Stimulated activated CD8-positive, alpha-beta memory T cell treated with anti-CD3 and anti-CD28 coated beads, Interleukin-4, amount 100 ng/mL, for 1 hour (primary cell): ENCODE measurements at places on chromosomes 4 and X.

DNA sequence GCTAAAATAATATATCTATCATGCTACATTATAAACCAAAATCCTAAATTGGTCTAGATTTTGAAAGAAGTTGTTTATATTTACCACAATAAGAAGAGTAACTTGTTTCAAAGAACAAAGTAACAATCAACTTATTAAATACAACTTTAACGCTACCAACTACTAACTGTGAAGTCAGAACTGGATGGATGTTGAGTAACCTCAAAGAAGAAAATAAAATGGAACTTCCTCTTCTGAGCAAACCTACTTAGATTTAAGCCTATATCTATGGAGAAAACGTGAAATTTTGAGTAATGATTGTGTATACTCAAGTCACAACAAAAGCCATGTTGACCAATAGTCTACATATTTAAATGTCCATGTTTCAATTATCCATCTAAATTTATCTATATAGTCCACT, 25.7 kb downstream of the SH3RF1 start:
- DNase-seq = no peak

DNA sequence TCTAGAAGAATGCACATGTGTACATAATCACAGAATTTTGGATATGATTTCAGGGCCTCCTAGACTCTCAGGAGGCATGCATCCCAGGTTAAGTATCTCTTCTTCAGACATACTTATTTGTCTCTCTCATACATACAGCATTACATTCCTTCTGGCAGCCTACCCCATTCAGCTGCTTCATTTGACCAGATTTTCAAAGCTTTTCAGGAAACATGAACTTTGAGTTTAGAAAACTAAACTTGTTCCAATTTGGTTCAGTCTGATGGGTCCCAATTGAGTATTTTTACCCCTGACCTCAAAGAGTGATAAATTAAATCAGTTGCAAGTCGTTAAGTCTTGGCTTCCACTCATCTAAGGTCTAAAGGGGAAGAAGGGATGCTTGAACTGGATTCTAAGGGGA, 330.9 kb downstream of the ARHGAP24 start:
- DNase-seq = no peak

GRCh38 chr4:102259702-102260101, 85.6 kb downstream of the SLC39A8 start:
- no peak for DNase-seq

GRCh38 chr4:6917461-6918271, 8.0 kb downstream of the TBC1D14 start:
- no peak for DNase-seq

DNA sequence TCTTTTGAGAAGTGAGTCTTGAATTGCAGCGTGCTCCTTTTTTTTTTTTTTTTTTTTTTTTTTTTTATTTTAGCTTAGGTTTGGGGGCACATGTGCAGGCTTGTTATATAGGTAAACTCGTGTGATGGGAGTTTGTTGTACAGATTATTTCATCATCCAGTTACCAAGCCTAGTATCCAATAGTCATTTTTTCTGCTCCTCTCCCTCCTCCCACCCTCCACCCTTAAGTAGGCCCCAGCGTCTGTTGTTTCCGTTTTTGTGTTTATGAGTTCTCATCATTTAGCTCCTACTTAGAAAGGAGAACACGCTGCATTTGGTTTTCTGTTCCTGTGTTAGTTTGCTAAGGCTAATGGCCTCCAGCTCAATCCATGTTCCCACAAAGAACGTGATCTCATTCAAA, 81.3 kb upstream of the TSPAN5 start:
- no peak for DNase-seq

GRCh38 chr4:124505211-124505610, 207.3 kb downstream of the ANKRD50 start:
- DNase-seq = no peak

DNA sequence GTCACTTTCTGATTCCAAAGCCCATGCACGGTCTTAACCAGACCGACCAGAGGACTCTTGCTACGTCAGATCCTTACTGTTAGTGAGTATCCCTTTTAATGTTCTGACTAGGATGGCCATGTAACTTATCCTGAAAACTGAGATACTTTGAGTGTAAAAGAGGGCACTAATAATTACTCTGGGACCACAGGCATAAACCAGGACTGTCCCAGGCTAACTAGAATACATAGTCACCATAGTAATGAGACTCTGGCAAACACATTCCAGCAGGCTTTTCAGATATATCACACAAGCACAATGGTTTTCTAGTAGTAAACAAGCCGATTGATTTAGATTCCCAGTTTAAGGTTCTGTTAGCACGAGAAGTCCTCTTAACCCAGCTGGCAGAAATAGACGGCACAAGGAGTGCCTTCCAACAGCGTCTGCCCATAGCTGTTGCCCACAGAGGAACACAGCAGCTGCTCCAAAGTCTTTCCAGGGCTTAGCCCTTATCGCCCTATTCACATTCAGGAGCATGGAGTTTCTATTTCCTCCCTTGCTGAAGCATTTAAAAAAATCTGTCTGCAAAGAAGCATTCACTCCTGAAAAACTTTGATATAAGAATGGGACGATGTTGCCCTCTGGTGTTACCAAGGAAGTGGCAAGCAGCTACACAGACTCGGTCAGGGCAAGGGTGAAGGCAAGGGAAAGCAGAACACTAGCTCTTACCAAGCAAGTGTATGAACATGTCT, 92.4 kb downstream of the CXCL13 start:
- DNase-seq = no peak

DNA sequence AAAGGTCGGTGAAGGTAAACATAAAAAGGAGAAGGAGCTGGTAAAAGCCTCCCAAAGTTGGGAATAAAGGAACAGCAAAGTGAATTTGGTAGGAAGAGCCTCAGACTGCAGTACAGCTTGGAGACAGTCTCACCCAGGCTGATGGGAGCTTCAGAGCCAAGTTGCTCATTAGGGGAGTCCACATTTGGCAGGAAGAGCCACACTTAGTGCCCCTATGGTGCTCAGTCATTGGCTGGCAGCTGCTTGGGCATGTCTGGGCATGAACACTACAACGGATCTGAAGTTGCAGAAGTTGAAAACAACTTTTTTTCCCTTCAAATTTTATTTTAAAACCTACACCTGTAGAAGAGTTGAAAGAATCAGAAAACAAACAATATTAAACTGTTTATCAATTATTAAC, 2497.3 kb downstream of the ARAP2 start:
- no peak for DNase-seq

DNA sequence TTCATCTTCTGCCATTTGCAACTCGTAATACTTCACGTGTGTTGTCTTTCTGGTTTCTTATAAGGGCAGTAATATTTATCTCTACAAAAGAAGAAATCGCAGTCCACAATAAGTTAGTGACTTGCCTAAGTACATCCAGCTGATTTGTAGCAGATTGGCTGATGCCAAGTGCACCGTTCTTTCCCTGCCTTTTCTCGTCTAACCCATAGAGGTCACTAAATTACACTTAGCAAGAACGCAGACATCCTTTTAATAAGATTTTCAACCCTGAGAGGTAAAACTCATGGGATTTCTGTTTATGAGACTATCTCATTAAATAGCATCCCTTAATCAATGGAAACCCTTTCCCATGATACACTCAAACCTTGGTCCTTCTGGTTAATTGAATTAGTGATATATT, 408.6 kb upstream of the ACTRT1 start:
- DNase-seq = no peak

- DNase-seq = no peak
These were observed 138.8 kb upstream of the IL15 start for GRCh38 chr4:141497627-141498026.

- DNase-seq = no peak
These were observed 24.9 kb upstream of the DCHS2 start for GRCh38 chr4:154516318-154517029.

GRCh38 chr4:119598521-119598920, 30.1 kb downstream of the PDE5A start:
- DNase-seq = no peak

DNA sequence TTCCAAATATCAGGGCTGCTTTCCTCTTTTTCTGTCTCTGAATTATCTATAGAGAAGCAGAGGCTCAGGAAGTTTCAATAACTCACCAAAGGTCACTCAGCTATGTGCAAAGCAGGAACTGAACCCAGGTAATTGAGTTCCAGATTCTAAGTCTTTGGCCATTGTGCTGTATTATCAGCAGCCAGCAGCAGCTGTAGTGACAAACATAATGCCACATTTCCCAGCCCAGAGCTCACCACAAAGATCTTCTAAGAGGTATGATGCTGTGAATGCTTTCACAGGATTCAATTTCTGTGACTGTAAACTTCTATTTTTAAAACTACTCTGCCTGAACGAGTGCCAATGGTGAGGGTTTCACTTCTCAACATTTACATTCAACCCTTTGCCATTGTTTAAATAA, 56.4 kb downstream of the SPOCK3 start:
- DNase-seq = no peak

DNA sequence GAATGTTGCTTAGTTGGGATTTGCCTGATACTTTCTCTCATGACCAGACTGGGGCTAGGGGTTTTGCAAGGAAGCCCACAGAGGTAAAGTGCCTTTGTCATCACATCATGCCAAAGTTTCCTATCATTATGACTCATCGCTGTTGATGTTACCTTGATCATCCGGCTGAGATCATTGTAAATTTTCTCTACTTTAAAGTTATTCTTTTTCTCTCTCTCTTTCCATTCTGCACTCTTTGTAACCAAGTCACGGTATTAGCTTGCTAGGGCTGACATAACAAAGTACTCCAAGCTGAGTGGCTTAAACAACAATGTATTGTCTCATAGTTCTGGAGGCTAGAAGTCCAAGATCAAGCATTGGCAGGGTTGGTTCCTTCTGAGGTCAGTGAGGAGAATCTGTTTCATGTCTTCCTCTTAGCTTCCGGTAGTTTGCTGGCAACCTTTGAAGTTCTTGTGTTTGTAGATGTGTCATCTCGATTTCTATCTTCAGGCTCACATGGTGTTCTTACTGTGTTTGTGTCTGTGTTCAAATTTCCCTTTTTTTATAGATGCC, 113.0 kb downstream of the DTHD1 start:
- DNase-seq = no peak

DNA sequence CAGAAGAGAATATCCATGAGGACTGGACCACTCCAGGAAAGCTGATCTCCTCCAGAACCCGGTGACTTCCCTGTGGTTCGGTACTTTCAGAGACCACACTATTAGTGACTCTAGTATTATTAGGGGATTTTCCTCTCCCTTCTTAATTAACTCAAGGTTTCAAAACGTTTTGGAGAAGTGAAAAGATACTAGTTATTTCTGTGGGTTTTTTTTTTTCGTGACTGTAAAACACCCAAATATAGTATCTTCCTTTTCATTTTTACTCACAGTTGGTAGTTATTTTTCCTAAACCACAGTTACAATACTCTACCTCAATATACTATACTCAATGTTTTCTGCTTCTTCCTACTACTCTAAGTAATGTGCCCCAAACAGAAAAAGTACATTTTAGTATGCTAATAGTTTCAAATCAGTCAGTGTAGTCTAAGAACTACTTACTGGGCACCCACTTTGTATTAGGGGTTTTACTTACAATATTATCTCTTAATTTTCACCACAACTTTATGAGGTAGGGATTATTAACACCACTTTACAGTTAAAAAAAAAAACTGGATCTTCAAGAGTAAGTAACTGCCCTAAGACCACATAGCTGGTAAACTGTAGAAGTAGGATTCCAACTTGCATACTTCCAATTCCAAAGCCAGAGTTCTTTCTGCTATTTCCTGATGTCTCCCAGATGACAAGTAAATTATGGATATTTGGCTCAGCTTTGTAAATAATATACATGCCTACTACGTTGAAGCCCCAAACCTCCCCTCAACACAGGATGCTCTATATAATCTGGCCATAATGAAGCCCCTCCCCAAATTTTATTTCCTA, 45.0 kb downstream of the SLC9A7 start:
- DNase-seq = no peak

- DNase-seq = no peak
These were observed 206.5 kb upstream of the ANXA10 start for GRCh38 chr4:167885872-167886271.

DNA sequence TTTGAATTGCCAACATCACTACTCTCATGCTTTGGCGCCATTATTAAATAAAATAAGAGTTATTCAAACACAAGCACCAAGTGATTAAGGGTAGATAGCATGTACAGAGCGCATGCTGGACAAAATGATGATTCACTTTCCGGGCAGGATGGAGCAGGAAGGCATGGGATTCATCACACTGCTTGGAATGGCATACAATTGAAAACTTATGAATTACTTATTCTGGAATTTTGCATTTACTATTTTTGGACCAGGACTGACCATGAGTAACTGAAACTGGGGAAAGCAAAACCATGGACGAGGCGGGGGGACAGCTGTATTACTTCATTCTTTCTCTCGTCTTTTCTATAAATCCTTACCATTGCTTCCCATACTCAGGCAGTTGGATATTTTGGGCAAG, 28.5 kb upstream of the FGF5 start:
- no peak for DNase-seq

DNA sequence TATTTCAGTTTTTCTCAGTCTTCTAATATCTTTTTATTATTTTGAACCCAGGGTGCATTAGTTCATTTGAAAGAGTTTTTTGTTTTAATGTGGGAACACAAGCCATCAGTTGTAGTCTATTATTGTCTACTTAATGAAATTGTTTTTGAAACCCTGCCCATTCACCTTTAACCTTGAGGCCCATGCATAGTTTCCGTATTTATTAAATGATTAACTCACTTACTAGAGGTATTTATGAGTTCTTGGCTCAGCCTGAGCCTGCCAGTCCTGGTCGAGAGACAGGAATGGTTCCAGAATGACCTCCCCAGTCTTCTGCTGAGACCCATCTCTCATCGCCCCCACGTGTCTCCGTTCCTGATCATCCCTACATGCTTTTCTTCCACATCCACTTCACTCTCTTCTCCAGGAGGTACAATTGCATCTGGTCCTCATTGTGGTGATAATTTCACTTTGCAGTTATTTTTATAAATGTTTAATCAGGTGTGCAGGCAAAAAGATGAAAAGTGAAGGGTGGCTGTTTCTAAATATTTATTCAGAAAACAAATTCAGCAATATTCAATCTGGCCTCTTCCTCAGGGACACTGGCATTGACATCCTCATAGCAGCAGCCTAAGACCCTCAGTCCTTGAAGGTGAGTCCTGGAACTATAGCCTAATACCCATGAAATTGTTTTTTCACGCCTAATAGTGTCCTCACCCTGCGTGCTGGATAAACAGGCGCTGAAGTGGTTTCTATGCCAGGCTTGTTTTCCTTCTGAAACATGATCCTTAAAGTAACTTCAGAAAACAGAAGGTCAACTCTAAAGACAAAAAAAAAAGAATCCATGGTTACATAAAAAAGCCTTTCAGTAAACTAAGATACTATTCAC, 112.8 kb downstream of the KDR start:
- DNase-seq = no peak
